ENCODE measurements at places on chromosomes 16 and 17. TPM values are rescaled to one million over a fixed set of nuclear protein-coding genes. Genes with fewer than 3 reads are reported as not detected.
A peak's percentile ranks its signal among the peaks of the same experiment; 100 is the strongest.

DNA sequence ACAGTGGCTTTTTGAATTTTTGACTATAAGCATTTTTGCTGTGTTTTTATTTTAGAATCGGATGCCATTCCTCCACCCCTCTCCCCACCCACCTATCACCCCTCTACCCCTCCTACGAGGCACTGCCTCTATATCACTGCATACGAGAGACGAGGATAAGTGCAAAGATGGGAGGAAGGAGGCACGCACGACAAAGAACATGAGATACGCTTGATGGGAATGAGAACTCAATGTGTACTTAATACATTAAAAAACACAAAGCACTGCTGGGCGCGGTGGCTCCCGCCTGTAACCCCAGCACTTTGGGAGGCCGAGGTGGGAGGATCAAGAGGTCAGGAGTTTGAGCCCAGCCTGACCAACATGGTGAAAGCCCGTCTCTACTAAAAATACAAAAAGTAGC, 8.8 kb upstream of the USP43 start:
- no peak for DNase-seq

DNA sequence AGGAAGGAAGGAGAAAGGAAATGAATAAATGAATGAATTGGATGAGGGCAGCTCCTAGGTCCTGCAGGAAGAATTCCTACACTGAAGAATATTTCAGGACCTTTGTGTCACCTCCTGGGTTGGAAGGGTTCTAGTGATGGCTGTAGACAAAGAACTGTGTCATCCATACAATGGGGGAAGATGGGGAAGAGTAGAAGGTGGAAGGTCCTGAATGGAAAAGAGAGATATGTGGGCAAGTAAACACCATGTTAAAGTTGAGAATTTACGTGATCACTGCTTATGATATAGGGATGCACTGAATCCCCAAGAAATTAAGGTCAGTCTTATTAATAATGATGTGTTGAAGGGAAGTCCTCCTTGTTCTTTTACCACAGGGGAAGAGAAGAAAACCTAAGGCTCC, 4.2 kb upstream of the SUPT4H1 start:
- DNase-seq, result no peak

GRCh38 chr17:55639096-55639495, 83.6 kb downstream of the TMEM100 start:
- DNase-seq, result no peak

- peak; percentile 12 for DNase-seq
Observed at GRCh38 chr17:79400989-79401703, 209.7 kb downstream of the RBFOX3 start.

GRCh38 chr17:72590382-72590781, 469.6 kb downstream of the SOX9 start:
- DNase-seq, result no peak

DNA sequence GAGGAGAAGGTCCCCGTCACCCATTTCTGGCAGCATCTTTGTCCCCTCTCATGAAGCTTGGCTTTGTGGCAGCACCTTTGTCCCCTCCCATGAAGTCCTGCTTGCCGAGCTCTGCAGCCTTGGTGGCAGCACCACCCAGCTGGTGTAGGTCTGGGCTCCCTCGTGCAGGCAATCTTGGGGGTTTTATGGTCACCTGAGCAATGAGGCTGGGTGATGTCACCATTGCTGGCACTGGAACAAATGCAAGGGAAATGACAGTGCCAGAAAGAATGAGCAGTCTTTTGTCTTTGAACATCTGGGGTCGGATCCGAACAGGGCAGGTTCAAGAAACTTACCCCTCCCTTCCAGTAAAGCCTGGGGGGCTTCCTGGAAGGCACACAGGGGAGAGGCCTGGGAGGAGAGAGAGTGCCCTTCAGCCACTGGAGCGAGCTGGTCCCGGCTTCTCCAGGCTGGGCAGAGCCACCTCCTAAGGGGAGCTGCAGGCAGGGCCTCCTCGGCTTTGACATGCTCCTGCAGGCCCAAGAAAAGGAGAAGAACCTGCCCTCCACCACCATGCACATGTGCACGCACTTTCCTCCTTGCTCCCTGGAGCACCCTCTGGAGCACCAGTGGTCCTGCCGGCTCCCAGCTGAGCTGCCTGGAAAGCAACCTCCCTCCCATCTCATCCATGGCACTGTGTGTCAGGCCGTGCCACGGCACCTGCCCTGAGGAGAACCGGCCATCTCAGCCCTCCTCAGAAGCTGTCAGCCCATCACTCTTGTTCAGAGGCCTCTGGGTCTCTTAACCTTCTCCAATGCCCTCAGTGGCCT, 16.0 kb downstream of the BTBD17 start:
- no peak for DNase-seq

DNA sequence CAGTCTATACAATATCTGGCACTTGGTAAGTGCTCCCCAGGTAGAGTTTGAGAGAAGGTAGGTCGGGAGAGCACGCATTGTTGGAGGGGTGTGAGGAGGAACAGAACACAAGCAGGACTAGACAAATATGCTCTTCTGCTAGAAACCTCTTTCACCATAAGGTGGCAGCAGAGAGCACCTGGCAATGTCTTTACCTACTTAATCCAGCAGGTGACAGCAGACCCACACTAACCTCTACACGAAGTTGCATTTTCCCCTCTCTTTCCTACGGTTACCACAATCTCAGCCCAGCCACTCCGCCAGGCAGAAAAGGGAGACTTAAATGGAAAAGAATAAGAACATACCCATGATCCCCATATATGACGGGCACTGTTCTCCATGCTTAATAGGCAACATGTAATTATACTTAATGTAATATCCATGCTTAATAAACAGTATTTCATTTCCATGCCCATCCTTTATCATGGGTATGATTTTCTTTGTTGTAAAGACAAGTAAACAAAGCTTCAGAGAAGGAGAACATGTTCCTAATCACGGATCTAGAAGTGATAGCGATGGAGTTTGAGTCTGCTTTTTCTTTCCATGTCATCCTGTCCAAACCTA, 55.1 kb upstream of the CCL2 start:
- DNase-seq, result peak; percentile 77

The CFAP119 gene
- total RNA-seq, result 0.90 TPM

Data from dermis microvascular lymphatic vessel endothelial cell (primary cell).